Astrocyte (in vitro differentiated cells and primary cell): ENCODE measurements at places on chromosomes 3 and 15.

DNA sequence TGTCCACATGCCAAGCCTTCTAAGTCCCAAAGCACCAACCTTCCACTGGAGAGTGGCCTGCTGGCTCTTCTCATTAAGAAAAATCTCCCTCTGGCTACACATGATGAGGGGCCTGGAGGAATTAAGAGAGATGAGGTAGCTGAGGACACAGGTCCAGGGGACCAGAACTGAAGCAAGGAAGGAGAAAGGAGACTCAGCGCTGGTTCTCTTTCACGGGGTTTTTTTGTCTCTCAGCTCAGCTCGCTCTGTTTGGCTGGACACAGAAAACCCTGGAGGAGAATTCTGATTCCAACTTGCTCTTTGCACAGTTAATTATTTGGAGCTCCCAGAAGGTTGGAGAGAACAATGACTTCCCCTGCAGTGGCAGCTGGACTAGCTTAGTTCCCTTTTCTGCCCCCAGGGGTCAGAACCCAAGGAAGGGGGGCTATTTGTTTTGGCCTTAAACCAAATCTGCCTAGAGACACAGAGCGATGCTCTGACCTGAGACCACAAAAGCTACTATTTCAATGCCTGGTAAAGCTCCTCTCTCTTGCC, 507.6 kb downstream of the FHIT start:
- peaks cover 28% of the 10 kb centered on the region for H3K4me1 ChIP-seq
- no peak overlapping the region for H3K27ac ChIP-seq
- H3K27me3 ChIP-seq = no peaks in the 10 kb centered on the region

- peaks cover 3% of the 10 kb centered on the region for H3K36me3 ChIP-seq
- H3K4me3 ChIP-seq = peak overlapping the region; percentile 93
- no peak for DNase-seq
- H3K4me1 ChIP-seq = peaks cover 22% of the 10 kb centered on the region
- H3K27me3 ChIP-seq = no peaks in the 10 kb centered on the region
Observed at GRCh38 chr3:53255423-53255774, 423 bp downstream of the TKT start.

DNA sequence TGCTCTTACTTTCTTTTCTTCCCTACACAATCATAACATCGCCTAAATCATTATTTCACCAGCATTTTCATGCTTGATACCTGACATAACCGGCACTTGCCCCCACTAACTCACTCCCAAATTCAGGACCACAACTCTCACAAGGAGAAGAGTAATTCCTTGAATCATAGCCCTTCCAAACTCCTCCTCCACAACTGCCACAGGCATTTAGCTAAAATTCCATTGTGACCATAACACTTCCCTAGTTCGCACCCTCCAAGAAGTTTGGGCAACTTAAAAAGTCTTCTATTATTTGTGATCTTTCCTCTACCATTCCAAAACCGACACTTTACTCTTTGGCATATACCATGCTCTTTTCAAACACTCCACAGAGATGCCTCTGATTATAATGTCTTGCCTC, 59.4 kb upstream of the XRN1 start:
- peak; percentile 64 for DNase-seq
- no peaks in the 10 kb centered on the region for H3K4me1 ChIP-seq
- peaks cover 9% of the 10 kb centered on the region for H3K36me3 ChIP-seq
- H3K27me3 ChIP-seq = no peaks in the 10 kb centered on the region
- no peak overlapping the region for H3K4me3 ChIP-seq
- H3K27ac ChIP-seq = no peak overlapping the region

DNA sequence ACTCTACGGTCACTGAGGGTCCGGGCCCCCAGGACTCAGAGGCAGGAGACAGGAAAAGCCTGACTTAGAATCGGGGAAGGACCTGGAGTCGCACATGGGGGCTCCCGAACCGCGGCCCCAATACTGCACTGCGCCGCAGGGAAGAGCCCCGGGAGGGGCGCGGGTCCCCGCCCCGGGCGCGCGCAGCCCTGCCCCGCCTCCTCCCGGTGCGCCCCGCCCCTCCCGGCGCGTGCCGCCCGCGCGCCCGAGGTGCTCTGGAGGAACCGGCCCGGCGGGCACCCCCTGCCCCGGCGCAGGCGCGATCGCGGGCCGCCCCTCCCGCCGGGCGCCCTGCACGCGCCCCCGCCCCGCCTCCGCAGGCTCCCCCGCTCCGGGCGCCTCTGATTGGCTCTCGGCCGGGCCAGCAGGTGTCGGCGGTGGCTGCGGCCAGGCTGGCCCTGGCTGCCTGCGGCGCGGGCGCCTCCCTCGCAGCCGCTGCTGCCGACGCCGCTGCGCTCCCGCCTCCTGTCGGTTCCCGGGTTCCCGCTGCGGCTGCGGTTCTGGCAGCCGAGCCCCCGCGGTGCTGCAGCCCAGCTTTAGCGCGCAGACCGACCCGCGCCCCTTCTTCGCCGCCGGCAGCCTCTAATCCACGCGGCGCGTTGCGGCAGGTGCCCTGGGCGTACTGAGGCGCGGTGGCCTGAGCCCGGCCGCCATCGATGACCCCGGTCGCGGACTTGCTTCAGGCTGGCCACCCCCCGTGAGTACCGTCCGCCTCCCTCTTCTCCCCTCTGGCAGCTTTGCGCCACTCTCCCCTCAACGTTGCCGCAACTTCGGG, at the start of gene MYRIP:
Gene MYRIP (plus strand): TSS at position 429 of the 814 bp plus-strand sequence. CDS start 91,208 bp downstream, outside the sequence.
- H3K27ac ChIP-seq = no peak within 1 kb of the TSS
- H3K36me3 ChIP-seq = no peaks in the 10 kb centered on the region
- H3K27me3 ChIP-seq = peaks cover 49% of the 10 kb centered on the region
- no peak for DNase-seq
- H3K4me1 ChIP-seq = peaks cover 11% of the 10 kb centered on the region

DNA sequence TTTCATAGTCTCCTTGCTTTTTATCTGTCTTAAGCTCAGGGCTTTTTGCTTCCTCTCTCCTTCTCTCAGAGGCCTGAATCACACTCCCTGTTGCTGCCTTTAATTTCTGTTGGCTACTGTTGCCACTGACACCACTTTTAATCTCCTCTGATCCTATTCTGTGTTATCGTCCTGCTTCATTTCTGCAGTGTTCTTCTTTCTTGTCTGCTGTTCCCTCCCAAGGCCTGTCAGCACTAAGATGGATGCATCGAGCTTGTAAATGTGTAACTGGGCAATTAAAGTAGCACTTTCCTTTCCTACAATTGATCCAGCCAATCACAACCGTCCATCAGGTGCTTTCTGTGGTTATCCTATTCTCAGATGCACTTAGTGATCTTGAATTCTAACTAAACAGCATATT, 71.3 kb upstream of the VEPH1 start:
- no peak overlapping the region for H3K4me3 ChIP-seq
- H3K27ac ChIP-seq = no peak overlapping the region
- DNase-seq = no peak
- no peaks in the 10 kb centered on the region for H3K36me3 ChIP-seq
- no peaks in the 10 kb centered on the region for H3K4me1 ChIP-seq

DNA sequence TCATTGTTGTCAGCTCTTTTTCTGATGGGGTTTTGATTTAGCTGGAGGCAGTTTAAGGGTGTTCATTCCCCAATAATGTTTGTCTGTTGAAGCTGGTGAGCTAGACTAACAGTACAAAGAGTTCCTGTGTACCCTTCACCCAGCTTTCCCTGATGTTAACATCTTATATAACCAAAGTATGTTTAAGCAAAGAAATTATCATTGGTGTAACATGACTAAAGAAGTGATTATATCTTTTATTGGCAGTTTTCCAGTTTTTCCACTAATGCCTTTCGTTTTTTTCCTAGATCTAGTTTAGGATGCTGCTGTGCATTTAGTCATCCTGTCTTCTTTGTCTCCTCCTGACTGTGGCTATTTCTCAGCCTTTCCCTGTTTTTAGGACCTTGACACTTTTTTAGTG, 165.6 kb downstream of the LPP start:
- H3K36me3 ChIP-seq = no peaks in the 10 kb centered on the region
- peak; percentile 41 for DNase-seq
- H3K27me3 ChIP-seq = no peaks in the 10 kb centered on the region

DNA sequence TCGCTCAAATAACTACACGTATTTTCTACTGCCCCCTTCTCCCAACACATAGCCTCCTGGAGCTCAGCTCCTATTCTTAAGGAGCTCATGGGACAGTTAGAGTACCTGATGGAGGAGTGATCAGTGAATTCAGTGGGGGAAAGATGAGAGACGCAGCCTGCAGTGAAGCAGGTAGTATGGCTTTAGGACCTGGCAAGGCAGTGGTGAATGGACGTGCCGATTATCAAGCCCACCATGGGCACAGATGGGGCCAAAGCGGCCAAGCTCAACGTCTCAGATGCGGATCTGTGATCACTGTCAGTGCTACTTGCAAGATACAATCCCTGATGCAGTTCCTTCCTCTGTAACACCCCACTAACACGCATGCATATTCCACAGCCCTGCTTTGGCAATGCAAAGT, 45.8 kb upstream of the ATP2B2 start:
- no peak overlapping the region for H3K27ac ChIP-seq
- no peaks in the 10 kb centered on the region for H3K36me3 ChIP-seq
- peaks cover 4% of the 10 kb centered on the region for H3K27me3 ChIP-seq
- DNase-seq = no peak

- peaks cover 3% of the 10 kb centered on the region for H3K4me1 ChIP-seq
- peak overlapping the region; percentile 34 for H3K27ac ChIP-seq
- H3K36me3 ChIP-seq = no peaks in the 10 kb centered on the region
Observed at GRCh38 chr15:33154351-33155166, 40.0 kb downstream of the FMN1 start.

DNA sequence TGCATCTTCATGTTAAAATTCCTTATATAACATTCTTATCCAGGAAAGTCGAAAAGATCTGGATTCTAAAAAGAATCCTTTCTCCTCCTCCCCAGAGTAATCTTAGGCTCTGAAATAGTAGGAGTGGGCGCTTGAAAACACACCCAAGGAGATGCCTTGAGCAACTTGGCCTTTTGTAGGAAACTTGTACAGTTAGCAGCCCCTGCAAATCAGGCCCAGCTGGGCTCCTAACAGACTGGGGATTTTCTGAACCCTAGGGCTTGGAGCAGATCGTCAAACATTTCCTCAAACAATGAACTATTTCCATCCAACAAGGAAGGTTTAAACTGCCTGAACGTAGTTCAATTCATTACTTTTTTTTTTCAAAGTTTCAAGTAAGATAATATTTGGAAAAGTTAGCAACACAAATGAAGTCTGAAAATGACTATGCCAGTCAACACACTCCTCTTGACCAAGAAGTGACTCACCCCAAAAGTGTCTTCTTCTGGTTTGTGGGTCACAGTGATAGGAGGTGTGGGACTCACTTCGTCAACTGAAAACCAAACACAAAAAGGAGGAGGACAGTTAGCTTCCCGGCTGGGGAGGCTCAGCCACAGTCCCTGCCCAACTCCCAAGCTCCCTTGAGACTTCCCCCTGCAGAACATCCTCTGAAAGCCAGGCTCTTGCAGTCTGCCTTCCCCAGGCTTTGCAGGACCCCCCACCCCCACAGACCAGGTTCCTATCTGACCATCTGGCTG, 129.7 kb downstream of the NTRK3 start:
- no peak overlapping the region for H3K27ac ChIP-seq
- H3K36me3 ChIP-seq = no peaks in the 10 kb centered on the region
- DNase-seq = peak; percentile 20
- H3K27me3 ChIP-seq = no peaks in the 10 kb centered on the region

- no peak for DNase-seq
- no peak overlapping the region for H3K4me3 ChIP-seq
- H3K36me3 ChIP-seq = no peaks in the 10 kb centered on the region
- H3K27me3 ChIP-seq = peaks cover 16% of the 10 kb centered on the region
- no peak overlapping the region for H3K27ac ChIP-seq
Observed at GRCh38 chr3:123063034-123063433, 3.8 kb upstream of the PDIA5 start.

DNA sequence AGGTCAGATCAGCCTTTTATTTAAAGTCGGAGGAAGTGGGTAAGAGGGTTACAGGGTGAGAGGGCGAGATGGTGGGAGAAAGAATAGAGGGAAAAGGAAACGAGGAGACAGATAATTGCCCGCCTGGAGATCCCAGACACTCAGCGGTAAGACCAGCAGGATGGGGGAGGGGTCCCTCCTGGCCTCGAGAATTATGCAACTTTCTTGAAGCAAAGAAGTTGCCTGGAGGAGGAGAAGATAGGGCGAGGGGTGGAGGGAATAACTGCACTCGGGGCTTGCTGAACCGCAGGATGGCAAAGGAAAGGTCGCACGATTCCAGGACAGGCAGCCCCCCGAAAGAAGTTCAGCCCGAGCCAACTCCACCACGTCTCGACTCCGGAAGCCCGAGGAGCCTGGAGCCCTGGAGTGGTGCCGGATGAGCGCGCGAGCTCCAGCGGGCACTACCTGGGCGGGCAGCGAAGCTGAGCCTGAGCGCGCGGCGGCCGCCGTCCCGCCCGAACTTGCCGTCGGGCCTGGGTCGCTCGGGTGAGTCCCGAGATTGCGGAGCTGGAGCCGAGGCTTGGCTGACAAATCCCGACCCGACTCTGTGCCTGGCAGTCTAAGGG, 402 bp downstream of the WWTR1 start:
- peaks cover 36% of the 10 kb centered on the region for H3K4me1 ChIP-seq
- no peaks in the 10 kb centered on the region for H3K27me3 ChIP-seq
- H3K36me3 ChIP-seq = peaks cover 17% of the 10 kb centered on the region
- H3K27ac ChIP-seq = peak overlapping the region; percentile 91

DNA sequence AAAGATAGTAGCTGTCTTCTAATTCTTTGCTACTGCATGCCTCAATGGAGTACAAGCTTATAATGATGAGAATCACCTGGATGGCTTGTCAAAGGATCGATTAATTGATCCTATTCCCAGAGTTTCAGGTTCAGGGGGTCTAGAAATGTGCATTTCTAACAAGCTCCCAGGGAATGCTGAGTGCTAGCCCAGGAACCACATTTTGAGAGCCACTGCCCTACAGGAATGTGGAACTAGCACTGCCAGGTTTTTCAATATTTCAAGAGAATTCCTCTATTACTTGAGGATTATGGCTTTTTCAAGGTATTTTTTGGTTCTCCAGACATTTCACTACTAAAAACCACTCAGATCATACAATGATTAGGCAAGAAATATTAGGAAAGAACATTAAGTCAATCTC, 52.7 kb downstream of the RARB start:
- no peaks in the 10 kb centered on the region for H3K36me3 ChIP-seq
- peak; percentile 55 for DNase-seq
- H3K27ac ChIP-seq = peak overlapping the region; percentile 3
- H3K27me3 ChIP-seq = no peaks in the 10 kb centered on the region

DNA sequence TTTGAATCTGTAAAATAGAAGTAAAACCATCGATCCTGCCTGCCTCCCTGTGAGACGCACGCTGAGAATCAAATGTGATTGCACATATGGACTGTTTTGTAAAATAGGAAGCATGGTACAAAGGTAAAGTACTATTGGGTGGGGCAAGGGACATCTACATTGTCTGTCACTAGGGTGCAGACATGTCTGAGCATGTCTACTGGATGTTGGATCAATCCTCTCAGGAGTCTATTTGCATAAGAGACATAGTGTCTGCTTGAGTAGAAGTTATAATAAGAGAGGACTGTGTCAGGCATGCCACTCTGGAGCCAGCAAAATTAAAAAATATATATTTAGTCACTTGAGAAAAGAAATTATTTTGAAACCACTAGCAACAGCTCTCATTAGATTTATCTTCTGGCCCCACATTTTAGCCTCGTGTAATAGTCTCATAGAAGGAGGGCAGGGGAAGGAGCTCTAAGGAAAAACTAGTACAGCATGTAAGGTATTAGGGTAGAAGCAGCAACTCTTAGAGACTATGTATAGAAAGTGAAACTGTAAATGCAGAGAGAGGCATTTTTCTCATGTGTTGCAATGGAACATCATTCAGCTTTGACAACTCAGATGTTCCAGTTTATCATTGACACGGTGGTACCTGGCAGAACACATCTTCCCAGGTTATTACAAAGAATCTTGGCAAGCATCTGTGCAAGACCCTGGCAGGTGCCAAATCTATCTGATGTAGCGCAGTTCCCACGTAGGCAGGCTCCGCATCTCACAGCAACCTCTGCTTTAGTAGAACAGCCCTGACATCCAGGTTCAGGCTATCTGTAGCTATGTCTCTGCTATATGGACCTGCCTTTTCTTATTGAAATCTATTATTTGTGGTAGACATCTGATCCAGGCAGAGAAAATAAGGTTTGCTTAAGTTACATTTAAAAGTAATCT, 85.2 kb upstream of the CHL1 start:
- no peak overlapping the region for H3K27ac ChIP-seq
- DNase-seq = no peak
- H3K4me1 ChIP-seq = no peaks in the 10 kb centered on the region
- H3K36me3 ChIP-seq = no peaks in the 10 kb centered on the region
